Thyroid gland (tissue), 4 donors: ENCODE measurements at places on chromosomes 5 and 9.

DNA sequence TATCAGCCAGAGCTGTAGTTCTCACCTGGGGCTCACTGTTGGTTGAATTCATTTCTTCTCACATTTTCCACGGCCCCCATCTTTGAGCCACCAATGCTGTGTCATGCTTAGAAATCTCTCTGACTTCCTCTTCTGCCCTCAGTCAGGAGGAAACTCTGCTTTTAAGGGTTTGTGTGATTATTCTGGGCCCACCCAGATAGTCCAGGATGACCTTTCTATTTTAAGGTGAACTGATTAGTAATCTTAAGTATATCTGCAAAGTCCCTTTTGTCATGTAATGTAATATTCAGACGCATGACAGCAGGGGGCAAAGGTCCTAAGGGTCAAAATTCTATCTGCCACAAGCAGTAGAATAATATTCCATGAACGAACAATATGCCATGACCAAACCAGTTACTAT is 88.4 kb downstream of the AK8 start:
- no peak for DNase-seq

DNA sequence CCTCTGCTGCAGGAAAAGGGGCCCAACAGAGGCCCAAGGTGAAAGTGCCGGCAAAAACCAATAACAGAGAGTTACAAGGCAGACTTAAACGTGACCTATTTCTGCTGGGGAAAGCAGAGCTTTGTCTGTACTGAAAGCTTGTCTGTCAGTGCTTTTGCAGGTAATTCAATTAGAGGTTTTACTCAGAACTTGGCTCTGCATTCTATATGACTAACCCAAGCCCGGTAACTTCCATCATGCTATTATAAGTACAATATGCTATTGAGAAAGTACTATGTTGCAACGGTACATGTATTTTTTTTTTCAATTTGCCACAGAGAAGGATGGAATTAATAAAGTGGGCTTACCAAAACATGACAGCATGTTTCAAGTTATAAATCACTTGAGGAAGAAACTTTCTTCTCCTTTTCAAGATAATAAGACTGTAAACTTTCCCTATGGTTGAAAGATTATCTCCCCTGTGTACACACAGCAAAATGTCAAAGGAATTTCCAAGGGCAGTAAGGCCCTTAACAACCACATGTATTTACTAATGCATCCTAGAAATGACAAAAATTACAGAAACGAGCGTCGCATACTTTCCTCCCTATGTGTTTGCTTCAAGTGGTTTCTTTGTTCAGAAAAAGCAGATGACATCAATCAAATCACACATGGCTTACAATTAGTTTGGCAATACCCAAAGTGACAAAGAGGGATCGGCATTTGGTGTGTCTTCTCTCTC is 282.4 kb downstream of the EFNA5 start:
- no peak for DNase-seq

GRCh38 chr5:10836986-10837385 is 76.0 kb upstream of the DAP start:
- no peak for DNase-seq

DNA sequence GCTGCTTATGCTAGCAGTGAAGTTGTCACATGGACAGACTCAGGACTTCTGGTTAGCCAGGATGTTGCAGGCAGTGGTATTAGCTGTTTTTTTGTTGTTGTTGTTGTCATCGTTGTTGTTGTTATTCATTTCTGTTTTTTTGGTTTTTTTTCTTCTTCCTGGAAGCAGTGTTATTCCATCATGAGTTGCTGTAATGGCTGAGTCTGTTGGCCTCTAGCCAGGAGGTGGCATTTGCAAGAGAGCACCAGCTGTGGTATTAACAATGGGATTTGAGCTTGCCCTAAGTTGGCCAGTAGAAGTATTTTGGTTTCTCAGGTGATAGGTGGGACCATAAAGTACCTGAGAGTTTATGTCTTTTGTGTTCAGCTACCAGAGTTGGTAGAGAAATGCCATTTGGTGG is 561.1 kb downstream of the KCTD16 start:
- no peak for DNase-seq

DNA sequence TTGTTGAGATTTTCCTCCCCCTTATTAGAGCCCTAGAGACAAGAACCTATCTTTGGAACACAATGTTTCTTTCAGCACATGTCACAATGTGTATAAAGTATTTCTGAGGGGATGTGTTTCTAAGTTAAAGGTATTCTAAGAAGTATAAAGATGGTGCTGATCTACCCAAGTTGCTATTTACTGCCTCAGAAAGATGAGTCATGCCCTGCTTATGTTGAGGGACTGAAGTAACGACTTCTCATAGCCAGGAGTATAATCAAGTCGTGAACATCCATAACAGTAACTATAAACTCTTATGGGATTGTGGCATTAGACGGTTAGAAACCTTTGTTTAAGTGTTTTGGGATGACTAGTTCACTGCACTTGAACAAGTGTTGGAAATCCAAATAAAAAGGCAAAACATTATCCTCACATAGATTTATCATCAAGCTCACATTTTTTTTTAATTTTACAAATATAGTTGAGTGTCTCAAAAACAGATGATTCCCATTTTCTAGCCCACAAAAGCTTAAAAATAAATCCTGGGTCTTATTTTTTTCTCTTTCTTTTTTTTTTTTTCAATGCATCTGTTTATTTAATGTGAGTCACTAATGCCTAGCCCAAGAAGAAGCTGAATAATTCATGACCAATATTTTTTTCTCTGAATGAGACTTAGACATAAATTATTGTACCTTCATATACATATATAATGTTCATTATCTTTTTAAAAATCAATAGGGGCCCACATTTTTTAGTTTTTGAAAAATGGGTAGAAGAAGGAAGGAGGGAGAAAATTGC is 12.2 kb upstream of the TMEM252 start:
- DNase-seq: no peak

GRCh38 chr5:172745838-172746237 is 25.2 kb downstream of the DUSP1 start:
- no peak for DNase-seq

GRCh38 chr5:76870046-76870445 is 20.2 kb downstream of the S100Z start:
- no peak for DNase-seq

DNA sequence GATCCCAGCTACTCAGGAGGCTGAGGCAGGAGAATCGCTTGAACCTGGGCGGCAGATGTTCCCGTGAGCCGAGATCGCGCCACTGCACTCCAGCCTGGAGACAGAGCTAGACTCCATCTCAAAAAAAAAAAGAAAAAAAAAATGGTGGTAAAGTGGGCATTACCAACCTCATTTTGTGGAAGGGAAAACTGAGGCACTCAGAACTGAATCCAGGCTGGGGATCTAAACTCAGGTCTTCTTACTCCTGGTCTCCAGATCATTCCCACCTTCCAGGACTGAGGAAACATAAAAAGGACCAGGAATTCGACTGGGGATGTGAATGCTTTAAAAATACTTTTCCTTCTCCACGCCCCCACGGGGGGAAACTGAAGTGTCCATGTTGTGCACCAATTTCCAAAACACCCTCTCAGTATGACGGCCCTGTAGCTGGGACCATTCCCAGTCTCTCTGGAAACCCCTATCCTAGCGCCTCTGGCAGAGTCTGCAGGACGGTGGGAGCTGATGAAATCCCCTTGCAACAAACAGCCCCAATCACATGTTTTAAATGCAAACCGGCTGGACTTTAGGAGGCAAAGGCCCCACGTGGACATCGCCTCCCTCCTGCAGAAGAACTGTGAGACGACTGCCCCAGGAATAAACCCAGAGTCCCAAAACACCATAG is 8.9 kb upstream of the AKNA start:
- DNase-seq: no peak

DNA sequence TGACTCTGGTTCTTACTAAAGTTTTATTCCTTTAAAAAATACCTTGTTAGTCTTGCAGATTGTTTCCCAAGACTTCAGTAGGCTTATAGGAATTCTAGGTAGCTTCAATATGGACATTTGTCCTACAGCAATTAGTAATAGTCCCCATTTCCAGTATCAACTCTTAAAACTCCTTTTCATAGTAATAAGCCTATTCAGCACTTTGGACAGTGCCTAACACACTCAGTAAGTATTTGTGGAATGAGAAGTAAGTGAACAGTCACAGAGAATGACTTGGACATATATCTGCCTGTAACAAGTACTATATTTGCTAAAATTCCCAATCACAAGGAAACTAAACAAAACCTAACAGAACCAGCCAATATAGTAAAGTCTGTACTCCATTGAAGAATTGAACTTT is 1291.8 kb upstream of the DMAC1 start:
- DNase-seq: no peak

GRCh38 chr5:130651440-130651839 is 513.6 kb downstream of the HINT1 start:
- DNase-seq: no peak

DNA sequence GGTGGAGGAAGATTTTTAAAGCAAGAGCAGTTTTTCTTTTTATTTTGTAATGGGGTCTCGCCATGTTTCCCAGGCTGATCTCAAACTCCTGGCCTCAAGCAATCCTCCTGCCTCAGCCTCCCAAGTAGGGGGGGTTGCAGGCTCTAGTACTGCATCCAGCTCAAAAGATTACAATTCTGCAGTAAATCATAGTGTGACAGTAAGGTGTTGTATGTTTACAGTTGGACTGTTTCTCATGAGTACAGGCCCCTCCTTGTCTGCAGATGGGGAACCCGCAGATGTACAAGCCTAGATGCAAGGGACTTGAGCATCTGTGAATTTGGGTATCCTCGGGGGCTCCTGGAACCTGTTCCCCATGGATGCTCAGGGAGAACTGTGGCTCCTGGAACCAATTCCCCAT is 3.3 kb downstream of the CCT5 start:
- DNase-seq: no peak

GRCh38 chr9:134600836-134601638 is 40.6 kb upstream of the COL5A1 start:
- no peak for DNase-seq

DNA sequence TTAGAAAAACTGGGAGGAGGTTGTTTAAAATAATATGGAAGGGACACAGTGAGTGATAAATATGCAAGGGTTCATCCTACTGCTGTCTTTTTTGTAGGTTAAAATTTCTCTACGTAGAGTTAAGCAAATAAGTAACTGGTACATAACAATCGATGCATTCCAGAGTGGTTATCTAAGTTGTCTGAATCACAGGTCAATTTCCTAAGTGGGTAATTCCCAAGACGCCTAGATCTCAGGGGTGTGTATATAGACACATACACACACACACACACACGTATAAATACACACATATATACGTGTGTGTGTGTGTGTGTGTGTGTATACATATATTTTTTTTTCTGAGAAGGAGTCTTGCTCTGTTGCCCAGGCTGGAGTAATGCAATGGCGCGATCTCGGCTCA is 22.3 kb downstream of the CAAP1 start:
- no peak for DNase-seq

DNA sequence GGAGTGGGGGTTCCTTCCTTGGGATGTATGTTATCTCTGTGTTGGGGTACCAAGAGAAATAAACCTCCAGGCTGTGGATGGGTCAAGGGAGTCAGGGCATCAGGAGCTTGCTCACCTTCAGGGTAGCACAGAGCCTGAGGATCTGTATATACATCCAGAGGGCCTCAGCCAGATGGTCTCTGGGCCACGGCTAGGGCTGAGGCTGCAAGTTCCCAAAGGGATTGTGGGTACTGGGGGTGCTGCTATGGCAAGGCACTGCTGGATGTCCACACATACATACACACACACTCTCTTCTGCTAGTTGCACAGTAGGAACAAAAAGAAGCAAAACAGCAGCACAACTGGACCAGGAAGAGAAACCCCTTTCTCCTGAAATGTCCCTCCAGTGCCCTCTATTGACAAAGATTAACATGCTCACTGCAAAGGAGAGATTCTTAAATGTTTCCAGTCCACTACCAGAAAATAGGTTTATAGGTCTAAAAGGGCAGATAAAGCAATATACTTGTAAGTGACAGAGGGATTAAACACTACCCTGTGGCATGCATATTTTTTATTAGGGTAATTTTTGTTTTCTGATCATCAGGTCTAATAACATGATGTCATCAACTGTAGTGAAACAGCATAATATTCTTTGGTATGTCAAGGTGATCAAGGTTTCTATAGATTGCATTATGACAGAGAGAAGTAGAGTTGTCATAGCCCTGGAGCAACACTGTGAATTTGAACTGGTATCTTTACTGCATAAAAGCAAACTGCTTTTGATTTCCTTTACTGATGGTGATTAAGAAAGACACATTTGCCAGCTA is 56.3 kb upstream of the KCNN2 start:
- no peak for DNase-seq

- no peak for DNase-seq
Observed at GRCh38 chr5:128757196-128757959, 207.9 kb upstream of the SLC27A6 start.

GRCh38 chr5:166062719-166063118 is 2228.7 kb upstream of the WWC1 start:
- no peak for DNase-seq

- DNase-seq: no peak
Observed at GRCh38 chr9:109311731-109312130, 9.1 kb downstream of the EPB41L4B start.

- no peak for DNase-seq
Observed at GRCh38 chr5:53313145-53313544, 167.3 kb upstream of the FST start.

DNA sequence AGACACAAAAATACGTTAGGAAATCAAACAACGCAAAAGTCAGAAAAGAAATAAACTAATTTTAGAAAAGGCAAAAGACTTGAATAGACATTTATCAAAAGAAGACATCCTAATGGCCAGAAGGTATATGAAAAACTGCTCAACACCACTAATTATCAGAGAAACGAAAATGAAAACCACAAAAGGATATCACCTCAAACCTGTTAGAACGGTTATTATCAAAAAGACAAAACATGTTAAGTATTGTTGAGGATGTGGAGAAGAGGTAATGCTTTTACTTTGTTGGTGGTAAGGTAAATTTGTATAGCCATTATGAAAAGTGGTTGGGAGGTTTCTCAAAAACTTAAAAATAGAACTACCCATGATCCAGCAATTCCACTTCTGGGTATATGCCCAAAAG is 230.0 kb upstream of the RGMB start:
- DNase-seq: no peak

- no peak for DNase-seq
Observed at GRCh38 chr9:126024581-126025230, 277.5 kb downstream of the PBX3 start.

DNA sequence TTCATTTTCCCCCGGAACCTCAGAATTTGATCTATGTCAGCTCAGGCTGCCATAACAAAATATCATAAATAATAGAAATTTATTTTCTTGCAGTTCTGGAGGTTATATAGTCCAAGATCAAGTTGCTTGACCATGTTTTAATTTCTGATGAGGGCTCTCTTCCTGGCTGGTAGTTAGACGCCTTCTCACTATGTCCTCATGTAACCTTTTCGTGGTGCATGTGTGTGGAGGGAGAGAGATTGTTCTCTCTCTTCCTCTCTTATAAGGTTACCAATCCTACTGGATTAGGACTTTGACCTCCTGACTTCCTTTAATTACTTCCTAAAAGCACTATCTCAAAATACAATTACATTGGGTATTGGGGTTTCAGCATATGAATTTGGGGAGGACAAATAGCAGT is 198.6 kb downstream of the SH3GL2 start:
- DNase-seq: no peak

DNA sequence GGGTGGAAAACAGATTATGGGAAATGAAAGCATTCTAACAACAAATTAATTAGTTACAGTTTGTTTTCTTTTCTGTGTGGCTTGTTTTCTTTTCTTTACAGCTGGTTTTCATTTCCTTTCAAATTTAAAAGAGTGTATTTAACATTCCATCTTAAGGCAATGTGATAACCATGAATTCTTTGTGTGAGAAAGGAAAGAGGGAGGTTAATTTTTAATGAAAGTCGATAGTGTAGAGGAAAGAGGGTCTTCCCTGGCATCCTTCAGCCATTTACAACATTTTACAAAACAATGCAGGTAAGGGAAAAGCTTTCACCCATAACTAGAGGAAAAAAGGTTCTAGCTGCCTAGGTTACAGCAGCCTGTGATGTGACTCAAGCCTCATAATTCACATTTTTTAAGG is 43.9 kb upstream of the IL33 start:
- DNase-seq: no peak
